ENCODE measurements at places on chromosomes 2 and 18. TPM values are rescaled to one million over a fixed set of nuclear protein-coding genes. Genes with fewer than 3 reads are reported as not detected.

DNA sequence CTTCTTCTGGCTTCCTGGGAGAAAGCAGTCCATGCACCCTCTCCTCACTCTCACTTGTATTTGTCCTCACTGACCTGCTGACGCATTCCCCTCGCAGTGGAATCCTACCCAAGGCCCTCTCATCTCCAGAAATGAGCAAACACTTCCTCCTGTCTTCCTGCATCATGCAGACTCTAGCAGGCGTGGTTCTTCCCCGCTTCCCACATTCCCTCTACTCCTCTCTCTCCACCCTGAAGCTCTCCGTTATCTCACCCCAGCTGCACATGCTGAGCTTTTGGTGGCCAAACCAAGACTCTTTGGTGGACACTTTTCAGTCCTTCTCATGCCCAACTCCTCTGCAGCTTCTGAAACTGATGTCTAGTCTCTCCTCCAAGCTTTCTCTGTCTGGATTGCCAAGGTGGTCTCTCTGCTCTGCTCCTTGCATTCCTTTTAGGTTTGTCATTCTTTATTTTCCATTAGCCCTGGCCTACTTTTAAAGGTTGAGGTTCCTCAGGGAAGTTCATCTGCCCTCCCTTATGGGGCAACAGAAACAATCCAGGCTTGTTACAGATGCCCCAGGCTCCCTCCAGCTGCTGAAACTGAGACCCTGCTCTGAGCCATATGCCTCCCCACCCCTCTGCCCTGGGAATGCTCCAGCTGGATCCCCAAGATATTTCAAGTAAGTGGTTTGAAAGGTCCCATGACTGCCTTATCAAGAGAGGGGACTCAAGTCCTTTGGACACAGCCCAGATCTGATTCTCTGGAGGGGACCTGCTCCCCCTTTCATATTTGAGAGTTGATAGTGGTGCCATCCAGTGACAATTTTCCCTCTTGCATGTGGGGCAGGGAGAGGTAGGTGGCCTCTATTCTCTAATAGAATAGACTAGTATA, 835 bp upstream of the IL18RAP start:
- DNase-seq: no peak

Gene ZNF532
- total RNA-seq: 254 TPM

Gene SCYGR4
- not detected for total RNA-seq

- no peak for DNase-seq
Observed at GRCh38 chr2:140185076-140185475, 1404.9 kb upstream of the NXPH2 start.

- DNase-seq: no peak
Observed at GRCh38 chr2:14583802-14584201, 48.7 kb upstream of the LRATD1 start.

Gene POTEF
- 8.2 TPM for total RNA-seq

DNA sequence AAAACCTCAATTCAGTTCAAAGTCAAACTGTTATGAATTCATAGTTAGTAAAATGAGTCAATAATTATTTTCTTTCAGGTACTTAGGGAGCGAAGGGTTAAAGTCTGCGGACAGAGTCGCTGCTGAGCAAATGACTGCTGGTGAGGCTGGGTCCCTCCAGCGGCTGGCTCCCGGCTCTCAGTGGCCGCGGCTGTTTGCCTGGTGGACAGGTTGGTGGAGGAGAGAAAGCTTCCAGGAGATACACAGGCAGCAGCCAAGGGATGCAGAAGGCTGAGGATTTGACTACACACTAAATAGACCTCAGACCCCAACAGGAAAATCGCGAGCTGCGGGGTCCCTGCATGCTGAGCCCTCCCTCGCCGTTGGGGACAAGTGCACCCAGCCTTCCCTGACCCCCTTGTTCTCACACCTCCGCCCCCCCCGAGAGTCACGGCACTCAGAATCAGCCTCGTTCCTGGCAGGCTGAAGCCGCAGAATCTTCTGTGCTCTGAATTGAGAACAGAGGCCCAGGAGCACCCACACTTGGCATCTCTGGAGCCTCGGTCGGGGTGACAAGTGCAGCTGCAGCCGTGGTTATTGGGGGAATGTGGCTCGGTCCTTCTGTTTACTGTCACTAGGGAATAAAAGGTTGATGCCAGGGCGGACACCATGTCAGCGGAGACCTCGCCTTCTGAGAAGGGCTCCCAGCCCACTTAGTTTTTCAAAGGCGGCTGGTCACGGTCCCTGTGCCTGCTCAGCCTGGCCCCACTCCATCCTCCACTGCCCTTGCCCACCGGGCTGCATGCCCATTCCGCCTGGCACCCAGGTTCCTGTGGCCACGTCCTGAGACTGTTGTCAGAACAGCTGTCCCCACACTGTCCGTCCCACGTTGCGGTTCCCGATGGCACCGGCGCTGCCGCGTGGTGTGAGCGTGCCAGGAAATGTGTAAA, 74.0 kb downstream of the SLC66A2 start:
- peak; percentile 26 for DNase-seq

DNA sequence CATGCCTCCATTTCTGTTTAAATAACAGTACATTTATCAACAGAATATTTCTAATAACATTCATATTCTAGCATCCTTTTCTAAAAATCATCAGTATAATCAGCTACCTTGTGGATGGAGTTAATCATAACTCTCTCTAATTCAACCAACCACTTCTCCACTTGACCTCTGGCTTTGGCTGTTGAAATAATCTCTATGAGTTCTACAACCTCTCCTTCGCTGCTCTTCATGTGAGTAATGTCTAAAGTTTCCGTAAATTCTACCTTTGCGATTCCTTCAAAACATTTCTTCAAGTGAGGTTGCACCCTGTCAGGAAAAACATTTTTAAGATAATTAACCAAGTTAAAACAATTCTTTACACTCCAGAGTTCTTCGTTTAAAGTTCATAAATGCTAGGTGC, 134.2 kb downstream of the DNAH7 start:
- DNase-seq: no peak

DNA sequence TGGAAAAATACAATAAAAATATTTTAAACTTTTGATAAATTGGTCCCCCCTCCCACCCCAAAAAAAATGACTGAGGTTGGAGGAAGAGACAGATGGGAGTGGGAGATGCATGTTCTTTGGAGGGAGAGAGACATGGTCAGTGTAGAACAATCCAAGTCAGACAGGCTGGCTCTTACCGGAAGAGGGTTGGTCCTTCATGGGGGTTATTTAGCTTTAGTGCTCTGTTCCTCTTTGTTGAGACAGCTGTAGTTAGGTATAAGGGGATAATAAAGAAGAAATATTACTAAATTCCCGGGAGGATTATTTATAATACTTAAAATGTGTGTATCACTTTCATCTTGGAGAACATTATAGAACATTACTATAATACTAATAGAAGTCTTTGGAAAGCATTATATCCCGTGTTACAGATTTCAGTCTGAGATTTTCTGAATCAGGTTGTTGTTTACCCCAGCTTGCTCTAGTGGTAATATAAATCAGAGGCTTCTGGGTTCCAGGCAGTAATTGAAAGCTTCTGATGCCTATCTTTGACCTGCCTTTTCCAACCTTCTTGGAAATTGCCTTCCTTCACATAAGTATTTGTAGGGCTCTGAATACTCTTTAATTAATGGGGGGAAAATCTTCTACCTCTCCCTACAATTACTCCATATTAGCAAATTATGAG, 87.7 kb downstream of the SPTBN1 start:
- no peak for DNase-seq

DNA sequence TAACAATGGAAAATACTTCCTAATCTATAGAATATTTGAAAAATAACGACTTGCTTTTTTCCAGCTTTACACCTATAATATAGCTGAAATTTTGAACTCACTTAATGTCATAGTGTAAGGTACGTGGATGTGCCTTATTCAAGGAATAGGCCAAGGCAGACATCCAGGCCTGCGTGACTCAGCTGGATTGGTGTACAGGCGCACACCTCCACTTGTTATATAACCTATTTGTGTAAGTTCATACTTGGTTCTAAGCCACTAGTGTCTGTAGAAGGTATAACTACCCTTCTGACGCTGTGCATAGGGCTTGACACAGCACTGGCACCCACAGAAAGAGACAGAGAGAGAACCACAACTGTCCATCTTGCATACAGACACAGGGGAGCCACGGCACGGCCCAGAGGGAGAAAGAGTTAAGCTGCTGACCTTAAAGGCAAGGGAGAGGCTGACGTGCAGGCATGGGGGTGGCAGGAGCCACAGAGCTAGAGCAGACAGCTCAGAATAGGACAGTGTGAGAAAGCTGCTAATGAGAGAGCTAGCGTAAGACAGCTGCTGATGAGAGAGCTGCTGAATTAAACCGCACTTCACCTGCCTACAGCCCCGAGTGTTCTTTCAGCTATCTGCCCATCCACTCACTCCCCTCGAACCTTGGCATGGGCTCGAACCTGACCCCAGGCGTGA, 16.1 kb downstream of the CCDC178 start:
- DNase-seq: no peak

DNA sequence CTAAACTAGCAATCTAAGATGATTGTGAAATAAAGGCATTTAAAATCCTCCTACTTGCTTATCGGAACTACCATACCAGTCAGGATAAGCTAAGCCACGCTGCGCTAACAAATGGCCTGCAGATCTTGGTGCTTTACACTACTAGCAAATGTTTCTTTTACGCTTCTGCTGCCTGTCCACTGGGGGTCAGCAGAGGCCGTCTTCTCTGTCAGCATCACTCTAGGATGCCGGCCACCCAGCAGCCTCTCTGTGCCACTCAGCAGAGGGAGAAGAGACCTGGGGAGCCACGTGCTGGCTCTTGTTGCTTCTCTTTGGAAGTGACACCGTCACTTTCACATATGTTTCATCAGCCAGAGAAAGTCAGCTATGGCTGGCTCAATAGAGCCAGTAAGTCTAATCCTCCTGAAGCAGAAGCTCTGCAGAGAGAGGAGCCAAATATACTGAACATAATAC, 36.6 kb downstream of the COPS8 start:
- DNase-seq: peak; percentile 87

GRCh38 chr2:127810156-127810618, 784 bp downstream of the WDR33 start:
- no peak for DNase-seq
